ENCODE measurements at places on chromosomes 11 and 22.

GRCh38 chr11:2450321-2451041 is 5.7 kb downstream of the KCNQ1 start:
- no peak for DNase-seq

DNA sequence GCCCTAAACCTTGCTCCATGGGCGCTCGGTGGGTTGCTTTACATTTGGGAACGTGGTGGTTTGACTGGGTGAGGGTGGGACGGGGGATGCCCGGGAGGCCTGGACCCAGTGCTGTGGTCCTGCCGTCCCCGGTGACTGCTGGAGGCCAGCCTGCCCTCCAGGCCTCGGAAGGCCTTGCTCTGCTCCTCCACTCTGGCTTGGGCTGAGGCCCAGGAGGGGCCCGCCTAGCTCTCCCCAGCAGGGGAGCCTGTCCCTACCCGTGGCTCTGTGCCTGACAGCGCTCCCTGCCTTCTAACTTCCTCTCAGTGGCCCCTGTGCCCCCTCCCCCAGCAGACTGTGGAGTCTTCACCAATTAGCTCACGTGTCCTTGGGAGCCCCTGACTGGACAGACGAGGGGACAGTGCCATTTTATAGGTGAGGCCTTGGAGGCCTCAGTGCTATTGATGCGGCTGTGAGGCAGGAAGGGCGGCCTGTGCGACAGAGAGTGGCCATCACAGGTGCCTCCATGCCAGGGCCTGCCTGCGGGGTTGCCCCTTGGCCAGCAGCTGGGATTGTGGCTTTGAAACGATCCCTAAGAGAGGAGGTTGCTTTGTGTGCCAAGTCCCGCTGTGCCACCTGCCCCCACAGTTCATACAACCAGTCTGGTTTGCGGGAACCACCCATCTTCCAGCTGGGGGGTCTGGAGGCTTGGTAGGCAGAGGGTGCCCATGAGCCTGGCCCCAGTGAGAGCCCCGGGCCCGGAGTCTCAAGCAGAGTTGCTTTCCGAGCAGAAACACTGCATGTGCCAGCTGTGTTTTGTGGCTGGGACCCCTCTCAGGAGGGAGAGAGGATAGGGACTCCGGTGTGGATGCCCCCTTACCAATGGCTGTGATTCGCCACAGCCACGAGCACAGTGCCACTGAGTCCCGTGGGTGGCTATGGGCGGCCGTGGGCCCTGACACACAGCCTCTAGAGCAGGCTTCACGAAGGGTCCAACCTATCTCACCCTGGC is 17.7 kb downstream of the TPCN2 start:
- no peak for DNase-seq

- no peak for DNase-seq
Measured at GRCh38 chr11:128627666-128628324, 40.4 kb upstream of the ETS1 start.

- DNase-seq: no peak
Measured at GRCh38 chr22:40001800-40002577, 7.2 kb downstream of the FAM83F start.

GRCh38 chr11:134656861-134657540 is 245.0 kb upstream of the B3GAT1 start:
- no peak for DNase-seq

DNA sequence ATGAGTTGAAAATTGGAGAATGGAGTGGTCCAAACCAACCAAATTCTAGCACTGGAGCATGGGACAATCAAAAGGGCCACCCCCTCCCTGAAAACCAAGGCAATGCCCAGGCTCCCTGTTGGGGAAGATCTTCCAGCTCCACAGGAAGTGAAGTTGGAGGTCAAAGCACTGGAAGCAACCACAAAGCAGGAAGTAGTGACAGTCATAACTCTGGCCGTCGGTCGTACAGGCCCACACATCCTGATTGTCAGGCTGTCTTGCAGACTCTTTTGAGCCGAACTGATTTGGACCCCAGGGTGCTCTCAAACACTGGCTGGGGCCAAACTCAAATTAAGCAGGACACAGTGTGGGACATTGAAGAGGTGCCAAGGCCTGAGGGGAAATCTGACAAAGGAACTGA is 80.5 kb upstream of the ADSL start:
- DNase-seq: no peak

DNA sequence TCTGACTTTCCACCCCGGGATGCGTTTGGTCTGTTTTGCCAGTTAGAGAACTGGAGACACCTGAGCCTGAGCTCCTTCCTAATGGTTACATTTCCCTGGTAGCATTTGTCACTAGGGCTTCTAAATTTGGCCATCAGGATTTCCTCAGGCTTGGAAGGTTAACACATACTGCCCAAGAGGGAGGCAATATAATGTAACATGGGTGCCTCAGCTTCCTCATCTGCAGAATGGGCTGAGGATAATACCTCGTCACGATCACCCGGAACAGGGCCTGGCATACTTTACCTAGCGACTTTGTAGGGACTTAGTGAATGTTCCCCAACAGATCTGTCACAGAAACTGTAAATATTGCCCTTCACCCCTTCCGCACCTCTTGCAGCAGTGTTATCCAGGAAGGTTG is 11.3 kb downstream of the IL17RA start:
- DNase-seq: no peak

DNA sequence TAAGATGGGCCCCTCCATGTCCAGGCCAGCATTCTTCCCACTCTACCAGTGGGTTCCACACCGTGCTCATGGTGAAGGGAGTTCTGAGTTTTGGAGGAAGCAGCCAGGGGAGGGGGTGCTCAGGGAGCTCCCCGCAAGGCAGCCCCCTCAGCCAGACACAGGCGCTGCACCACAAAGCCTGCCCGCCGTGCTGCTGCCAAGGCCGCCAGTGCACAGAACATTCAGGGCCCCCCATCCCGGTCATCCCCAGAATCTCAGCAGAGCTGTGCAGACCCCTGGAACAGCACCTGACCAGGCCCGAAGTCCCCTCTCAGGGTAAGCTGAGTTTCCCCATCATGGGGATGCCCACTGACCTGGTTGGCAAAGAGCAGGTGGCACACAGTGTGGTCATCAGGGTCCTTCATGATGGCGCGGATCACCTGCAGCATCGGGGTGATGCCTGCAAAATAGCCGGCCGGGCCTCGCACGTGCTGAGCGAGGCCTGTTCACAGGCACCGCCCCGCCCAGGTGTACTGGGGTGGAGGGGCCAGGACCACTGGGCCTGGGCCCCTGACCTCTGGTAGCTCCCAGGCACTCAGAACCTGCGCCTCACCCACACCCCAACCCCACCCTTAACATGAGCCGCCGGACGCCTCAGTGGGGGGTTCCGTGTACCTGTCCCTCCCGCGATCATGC is 12.4 kb upstream of the POLDIP3 start:
- DNase-seq: no peak

DNA sequence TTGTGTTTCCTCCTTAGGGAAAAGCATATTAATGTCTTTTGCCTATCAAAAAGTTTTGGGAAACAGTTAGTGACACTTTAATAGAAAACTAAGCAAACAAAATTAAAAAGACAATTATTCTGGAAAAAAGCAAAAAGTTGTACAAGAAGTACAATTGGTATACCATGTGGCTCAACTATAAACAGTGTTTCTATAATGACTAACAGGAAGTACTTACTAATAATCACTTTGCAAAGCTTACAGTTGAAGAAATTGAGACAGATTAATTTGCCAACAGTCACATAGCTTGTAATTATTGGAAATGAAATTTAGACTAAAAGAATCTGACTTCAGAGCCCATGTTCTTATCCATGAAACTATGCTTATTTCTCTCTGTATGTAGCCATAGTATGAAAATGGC is 24.7 kb downstream of the PPME1 start:
- DNase-seq: no peak

DNA sequence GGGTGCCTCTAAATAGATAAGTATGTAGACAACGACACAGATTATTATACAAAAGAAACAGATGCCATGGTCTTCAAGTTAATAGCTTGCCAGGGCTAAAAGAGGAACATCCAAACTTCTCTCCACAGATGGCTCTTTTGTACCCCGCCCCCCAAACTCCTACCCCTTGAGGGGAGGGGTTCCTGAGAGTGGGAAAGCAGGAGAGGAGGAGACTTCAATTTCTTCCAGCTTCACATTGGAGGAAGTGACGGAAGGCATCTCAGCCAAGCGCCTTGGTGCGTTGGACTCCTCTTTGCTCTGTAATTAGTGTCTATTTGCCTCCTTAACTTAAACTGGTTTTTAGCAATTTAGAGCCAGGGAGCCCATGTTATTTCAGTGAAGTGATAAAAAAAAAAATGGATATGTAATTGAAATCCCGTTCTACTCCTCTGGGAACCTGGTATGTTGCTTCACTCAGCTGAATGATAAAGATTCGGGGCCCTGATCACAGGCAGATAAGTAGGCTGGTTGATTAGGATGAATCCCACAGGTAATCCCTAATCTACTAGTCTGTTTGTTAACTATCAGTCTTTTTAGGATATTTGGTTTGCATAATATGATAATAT is 580.9 kb upstream of the CADM1 start:
- DNase-seq: no peak

DNA sequence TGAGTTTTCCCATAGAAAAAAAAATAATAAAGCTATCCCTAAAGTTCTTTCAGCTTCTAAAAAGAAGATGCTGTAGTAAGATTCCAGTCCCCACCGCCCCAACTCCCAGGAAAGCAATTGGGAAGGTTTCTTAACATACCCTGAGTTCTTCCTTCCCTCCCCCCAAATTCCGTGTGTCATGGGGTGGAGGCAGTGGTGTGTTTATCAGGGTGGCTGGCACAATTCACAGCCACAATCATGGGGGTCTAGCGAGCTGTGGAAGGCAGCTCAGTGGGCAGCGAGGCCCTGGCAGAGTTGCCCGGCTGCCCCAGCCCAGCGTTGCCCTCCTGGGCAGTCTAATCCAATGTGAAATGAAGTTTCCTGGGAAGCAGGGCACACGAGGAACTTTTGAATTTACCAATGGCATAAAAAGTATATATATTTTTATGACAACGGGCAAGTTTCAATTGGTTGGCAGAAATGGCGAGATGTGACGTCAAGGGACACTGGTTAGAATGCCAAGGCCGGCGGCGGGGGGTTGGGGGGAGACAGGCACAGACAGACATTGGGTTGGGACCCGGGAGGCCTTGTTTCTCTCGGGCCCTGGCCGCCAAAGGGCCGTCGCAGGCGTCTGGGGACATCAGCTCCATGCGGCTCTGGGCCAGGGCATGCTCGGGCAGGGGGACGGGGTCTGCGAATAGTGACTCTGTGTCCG is 80.7 kb upstream of the PPARA start:
- DNase-seq: peak; percentile 92

GRCh38 chr11:94665116-94665659 is 98.0 kb downstream of the PIWIL4 start:
- DNase-seq: peak; percentile 80

GRCh38 chr11:78542007-78542406 is 32.7 kb downstream of the NARS2 start:
- DNase-seq: no peak

DNA sequence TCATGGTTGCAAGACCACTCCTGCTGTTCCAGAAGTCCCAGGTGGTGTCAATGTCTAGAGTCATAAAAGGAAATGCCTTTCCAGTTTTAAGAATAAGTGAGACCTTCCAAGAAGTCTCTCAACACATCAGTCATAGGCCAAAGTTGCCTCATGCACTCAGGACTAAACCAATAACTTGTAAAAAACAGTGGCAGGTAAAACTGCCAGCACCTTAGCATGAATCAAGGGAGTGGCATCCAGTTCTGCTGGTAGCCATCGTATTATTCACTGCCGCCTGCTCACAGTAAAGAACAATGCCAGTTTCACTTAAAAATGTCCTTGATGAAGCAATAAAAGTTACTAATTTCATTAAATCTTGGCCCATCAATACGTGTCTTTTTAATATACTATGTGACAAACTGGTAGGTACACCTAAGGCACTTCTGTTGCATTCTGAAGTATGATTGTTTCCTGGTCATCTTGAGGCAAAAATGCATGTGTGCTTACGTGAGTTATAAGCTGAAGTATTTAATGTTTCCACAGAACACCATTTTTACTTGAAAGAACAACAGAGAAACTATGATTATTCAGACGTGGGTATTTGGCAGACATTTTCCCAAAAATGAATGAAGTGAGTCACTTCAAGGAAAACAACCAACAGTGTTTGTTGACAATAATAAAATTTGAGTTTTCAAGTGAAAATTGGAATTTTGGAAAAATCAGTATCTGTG is 125.2 kb upstream of the SNX19 start:
- peak; percentile 34 for DNase-seq

- no peak for DNase-seq
Measured at GRCh38 chr11:17798716-17799115, 64.1 kb downstream of the KCNC1 start.

DNA sequence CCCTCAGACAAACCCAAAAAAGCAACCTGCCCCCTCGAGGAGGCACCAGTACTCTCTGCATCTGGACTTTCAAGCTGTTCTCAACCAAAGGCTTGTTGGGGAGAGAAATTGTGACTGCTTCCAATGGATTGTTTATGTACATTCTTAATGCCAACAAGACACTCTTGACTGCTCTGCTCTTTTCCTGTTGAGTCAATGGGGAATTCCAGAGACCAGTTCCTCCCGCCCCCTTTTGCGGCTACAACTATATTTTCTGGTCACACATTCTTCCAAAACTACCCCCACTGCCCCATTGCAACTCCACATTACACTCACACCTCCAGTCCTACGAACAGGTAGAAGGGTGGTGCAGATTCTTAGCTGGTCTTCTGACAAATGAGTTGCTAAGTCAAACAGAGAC is 187.0 kb downstream of the DSCAML1 start:
- DNase-seq: no peak

GRCh38 chr11:75198278-75198973 is 42.1 kb upstream of the TPBGL start:
- no peak for DNase-seq

DNA sequence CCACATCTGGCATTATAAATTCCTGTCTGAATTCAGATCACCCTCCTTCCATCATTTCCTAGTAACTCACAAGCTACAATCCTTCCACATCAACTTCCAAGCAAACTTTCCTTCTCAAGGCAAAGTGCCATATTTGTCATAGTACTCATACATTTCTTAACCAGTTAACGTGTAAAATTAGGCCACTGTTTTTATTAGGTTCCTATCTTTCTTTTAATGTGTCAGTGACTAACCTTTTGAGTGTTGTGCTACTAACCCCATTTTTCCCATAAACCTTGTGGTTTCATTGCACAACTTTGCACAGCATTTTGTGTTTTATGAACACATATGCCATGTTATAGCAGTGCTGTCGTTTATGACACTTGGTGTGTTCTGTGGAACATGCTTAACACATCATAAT is 90.1 kb downstream of the KIF18A start:
- DNase-seq: no peak

DNA sequence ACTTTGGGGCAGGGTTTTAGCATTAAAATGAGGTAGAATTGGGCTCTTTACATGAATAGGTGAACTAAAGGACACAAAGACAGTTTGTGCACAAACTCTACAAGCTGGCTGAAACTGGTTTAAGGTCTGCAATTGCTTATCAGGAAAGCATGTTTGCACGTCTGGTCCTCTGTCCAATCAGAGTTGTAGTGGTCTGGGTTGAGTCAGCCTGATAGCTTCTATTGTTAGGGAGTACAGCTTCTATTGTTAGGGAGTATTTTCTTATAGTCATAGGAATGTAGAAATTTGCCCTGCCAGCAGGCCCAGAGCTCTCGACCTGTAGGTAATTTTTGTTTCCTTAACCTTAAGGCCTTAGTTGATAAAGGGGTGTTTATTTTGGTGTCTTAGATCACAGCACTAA is 1422.4 kb downstream of the LRRC4C start:
- DNase-seq: no peak
